Camera-type eye (tissue), 1 donor: ENCODE measurements at places on chromosomes 6 and 20. TPM values are rescaled to one million over a fixed set of nuclear protein-coding genes. Genes with fewer than 3 reads are reported as not detected.

Gene HINT3
- total RNA-seq = 46.2 TPM

Gene HUS1B
- 4.9 TPM for total RNA-seq

Gene PRR18
- 0.22 TPM for total RNA-seq

Gene GABRR1
- total RNA-seq = 4.6 TPM

Gene KHDC1L
- 1.0 TPM for total RNA-seq

Gene RAB32
- total RNA-seq = 18.5 TPM

Gene CTCFL
- total RNA-seq = 0.27 TPM

Gene HDDC2
- 51.1 TPM for total RNA-seq

Gene SOX18
- 7.1 TPM for total RNA-seq

Gene IL17F
- total RNA-seq = not detected

Gene MYCT1
- 21.2 TPM for total RNA-seq

Gene SLC22A1
- total RNA-seq = 0.27 TPM

Gene TRIM31
- total RNA-seq = not detected

Gene WFDC10B
- total RNA-seq = not detected

Gene SOBP
- 23.9 TPM for total RNA-seq

Gene SOX12
- total RNA-seq = 16.4 TPM

Gene NKAIN2
- total RNA-seq = 6.4 TPM

Gene TNNC2
- total RNA-seq = 93.6 TPM

Gene TMC2
- total RNA-seq = not detected

Gene DTD1
- 49.6 TPM for total RNA-seq

Gene RBM24
- total RNA-seq = 56.3 TPM

Gene ADGRF5
- total RNA-seq = 28.0 TPM

Gene BPIFB6
- total RNA-seq = not detected

Gene C20orf204
- total RNA-seq = 1.0 TPM

Gene DAAM2
- 28.1 TPM for total RNA-seq

Gene OR12D3
- total RNA-seq = not detected
